ENCODE measurements at places on chromosomes 2 and 18.
A peak's percentile ranks its signal among the peaks of the same experiment; 100 is the strongest.

- DNase-seq, result no peak
Observed at GRCh38 chr2:202406445-202406978, 30.4 kb downstream of the BMPR2 start.

DNA sequence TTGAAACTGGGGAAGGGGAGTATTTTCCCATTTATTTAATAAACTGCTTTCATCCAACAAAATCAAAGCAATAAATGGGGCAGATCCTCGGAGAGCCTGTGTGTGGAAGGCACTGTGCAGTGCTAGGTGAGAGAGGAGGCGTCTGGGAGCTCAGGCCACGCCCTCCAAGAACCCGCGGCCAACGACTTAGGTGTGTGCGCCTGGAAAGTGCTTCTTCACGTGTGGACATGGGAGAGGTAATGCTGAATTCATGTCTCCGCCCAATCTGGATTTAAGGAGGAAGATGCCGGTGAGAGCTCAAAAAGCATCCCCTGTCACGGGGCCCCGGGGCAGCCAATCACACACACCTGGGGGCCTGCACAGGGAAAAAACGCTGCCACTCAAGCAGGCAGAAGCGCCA lies 77.4 kb downstream of the HDAC4 start:
- peak; percentile 13 for DNase-seq

- DNase-seq, result no peak
Observed at GRCh38 chr2:7490672-7491071, 573.5 kb downstream of the RNF144A start.

GRCh38 chr18:68699043-68699442 lies 15.9 kb downstream of the TMX3 start:
- no peak for DNase-seq

DNA sequence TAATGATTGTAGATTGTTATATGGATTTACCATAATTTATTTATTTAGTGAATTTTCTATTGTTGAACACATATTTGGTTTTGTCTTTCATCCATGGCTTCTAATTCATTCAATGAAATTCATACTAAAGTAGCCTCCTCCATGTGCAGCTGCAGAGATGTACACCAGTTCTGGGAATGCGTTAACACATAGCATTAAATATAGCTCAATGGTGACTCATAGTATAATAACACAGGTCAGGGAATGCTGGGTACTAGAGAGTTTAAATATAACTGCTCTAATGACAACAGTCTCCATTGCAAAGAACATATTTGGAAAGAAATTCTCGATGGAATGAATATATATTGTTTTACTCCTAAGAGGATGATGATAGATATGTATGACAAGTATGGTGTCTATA lies 1190.2 kb upstream of the NRXN1 start:
- DNase-seq, result no peak

GRCh38 chr2:85953476-85953875 lies 64.7 kb upstream of the ST3GAL5 start:
- no peak for DNase-seq

- peak; percentile 84 for DNase-seq
Observed at GRCh38 chr2:168773719-168774521, 28.5 kb upstream of the NOSTRIN start.

DNA sequence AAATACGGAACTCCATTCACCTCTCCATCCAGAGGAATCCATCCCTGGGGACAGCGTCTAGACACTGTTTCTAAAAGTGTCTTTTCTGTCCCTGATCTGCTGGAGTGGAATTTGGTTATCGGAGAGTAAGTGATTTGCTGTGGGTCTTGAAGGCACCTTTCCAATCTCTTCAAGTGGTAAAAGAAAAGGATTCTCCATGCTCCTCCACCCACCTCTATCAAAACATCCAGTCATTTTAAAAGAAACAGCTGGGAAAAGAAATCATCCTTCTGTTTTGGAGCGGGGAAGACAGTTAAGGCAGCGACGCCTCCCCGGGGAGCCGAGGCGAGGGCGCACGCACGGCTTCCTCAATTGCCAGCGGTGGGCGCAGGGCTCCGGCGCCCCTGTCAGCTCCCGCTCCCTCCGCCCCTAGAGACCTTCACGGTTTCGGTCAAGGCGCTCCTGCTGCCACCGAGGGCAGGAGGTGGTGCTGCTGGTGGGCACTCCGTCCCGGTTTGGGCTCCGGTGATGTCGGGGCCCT lies 547 bp downstream of the SLC35F5 start:
- no peak for DNase-seq

DNA sequence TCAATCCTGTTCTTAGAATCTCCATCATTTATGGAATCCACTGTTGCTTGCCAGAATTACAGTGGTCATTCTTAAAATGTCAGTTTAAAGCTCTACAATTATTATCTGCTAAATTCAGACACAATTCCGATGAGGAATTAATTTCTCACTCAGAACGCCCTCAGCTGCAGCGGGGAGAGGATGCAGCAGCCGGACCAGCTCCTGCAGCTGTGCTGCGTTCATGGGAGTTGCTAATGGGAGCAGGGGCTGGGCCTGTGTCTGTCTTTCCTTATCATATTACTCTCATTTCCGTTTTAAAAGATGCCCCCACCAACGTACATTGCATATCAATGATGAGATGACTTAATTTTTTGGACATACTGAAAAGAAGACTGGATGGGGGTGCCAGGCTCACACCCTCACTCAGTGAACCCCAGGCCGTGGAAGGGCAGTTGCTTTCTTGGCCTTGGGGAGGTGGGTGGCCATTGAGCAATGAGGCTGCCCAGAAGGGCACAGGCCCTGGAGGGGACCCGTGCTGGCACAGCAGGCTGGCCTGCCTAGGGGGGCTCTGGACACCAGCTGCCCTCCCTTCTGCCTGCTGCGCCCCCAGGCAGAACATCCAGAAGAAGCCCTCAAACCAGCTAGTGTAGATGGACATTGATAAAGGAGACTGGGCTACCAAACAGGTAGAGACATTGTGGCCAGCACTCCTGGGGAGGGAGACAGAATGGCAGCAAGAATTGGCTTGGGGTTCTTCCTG lies 503.6 kb upstream of the MYT1L start:
- no peak for DNase-seq

- no peak for DNase-seq
Observed at GRCh38 chr2:105903051-105903674, 158.5 kb downstream of the NCK2 start.

DNA sequence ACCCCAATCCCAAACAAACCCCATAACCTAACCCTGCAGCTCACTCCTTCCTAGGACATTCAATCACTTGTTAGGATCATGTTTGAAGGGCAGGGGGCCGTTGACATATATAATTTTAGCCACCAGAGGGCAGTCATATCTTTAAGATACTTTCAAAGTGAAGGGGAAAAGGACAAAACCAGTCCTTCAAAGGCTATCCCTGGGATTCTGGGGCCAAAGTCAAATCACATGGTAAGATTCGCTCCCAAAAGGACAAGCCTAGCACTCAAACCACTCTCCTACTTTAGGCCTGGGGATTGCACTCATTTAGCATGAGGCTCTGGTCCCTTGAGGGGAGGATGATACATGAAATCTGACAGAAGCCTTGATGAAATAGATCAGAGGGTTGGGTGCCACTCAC lies 44.6 kb downstream of the HAUS1 start:
- DNase-seq, result peak; percentile 78

DNA sequence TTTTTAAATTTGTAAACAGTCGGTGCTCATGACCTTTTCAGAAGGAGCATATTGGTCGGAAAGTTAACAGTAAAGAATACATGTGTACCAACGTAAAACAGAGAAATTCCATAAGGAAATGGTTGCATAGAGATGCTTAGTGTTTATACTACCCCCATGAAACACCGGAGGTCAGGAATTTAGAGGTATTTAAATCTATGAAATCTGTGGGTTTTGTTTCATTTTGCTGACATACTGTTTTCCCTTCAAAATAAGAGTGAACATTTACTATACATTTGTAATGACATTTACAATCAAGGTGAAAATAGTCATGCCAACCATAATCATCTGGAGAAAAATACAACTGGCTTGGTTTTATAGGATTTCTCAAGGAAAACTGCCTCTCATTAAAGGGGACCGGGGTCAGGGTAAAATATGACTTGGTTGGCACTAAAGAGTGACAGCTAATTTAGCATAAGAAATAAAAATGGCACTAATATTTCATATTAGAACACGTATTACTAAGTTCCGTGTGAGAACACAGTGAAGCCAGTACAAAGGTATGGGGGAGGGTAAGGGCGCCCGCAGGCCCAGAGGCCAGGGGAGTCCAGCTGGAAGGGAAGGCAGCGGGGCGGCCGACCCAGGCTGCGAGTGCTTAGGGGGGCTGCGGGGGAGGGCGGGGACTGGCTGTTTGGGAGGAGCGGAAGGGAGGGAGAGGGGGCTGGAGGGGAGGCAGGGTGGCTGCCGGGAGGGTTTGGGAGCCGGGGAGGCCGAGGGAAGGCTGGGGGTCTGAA lies 1.1 kb upstream of the RNU4ATAC start:
- peak; percentile 74 for DNase-seq

GRCh38 chr2:9071584-9072124 lies 68.2 kb upstream of the MBOAT2 start:
- DNase-seq, result no peak

DNA sequence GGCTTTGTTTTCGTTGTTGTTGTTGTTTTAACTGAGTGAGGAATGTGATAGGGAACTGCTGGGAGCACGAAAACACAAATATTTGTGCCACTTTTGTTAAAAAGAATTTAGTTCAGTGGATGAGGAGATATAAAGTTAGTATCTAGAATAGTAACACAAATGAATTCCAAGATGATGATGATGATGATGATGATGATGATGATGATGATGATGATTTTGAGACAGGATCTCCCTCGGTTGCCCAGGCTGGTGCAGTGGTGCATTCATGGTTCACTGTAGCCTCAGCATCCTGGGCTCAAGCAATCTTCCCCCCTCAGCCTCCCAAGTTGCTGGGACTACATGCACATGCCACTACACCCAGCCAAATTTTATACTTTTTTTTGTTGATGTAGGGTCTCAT lies 223.7 kb downstream of the DSEL start:
- DNase-seq, result no peak

- DNase-seq, result no peak
Observed at GRCh38 chr2:215145611-215146010, 7.2 kb upstream of the ABCA12 start.
